ENCODE measurements at places on chromosomes 3 and 15. TPM values are rescaled to one million over a fixed set of nuclear protein-coding genes. Genes with fewer than 3 reads are reported as not detected.

RNU5B-1 gene
- polyA plus RNA-seq: not detected

PTX3 gene
- 12.2 TPM for polyA plus RNA-seq

DNA sequence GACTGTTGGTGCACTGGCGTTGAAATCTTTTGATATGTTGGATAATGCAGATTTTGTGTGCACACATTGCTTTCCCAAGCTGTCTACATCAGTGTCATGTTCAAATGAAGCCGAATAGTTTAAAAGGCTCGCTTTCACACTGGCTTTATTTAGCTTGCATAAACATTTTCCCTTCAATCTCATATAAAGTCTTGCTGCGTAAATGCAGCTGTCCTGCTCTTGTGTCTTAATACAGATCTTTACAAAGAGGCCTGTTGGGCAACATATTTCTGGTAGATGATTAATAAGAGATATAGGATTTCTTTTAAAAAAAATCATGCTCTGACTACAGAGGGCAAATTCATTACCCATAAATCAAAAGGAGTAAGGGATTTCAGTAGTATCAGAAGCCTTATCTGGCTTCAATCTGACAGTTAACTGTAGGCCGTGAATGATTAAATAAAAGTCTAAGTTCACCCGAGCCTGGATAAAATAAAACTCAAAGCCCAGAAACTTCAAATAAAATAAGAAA is 937.2 kb downstream of the FHIT start:
- H3K36me3 ChIP-seq: no peaks in the 10 kb centered on the region
- H3K27ac ChIP-seq: no peak overlapping the region
- H3K4me1 ChIP-seq: peaks cover 5% of the 10 kb centered on the region
- DNase-seq: no peak

DNA sequence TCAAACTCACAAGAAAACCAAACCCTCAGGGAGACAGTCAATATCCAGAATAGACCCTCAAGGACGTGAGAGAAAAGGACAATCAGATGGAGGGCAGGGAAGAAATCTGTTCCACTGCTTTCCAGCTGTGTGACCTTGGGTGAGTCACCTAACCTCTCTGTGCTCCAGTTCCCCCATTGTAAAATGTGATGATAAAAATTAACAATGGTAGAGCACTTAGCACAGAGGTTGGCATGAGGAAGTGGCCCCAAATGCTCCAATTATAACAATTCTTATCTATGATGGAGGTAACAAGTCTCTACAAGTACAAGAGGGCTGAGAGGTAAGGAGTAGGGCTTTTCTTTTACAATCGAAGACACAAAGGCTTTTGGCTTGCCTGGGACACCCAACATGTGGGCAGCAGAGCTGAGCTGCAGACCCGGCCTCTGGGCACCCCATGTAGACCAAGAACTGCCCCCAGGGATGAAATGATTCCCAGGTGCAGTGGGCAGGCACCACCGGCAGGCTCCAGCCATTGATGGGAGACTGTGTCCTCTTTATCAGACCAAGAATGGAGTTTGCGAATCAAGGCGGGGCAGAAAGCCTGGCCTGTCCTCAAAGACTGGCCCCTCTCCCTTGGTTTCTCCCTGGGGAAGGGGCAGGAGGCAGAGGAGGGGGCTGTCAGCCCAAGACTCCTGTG is 22.0 kb downstream of the WNT7A start:
- no peak overlapping the region for H3K27ac ChIP-seq
- peaks cover 32% of the 10 kb centered on the region for H3K27me3 ChIP-seq
- no peaks in the 10 kb centered on the region for H3K36me3 ChIP-seq
- no peaks in the 10 kb centered on the region for H3K4me1 ChIP-seq

DNA sequence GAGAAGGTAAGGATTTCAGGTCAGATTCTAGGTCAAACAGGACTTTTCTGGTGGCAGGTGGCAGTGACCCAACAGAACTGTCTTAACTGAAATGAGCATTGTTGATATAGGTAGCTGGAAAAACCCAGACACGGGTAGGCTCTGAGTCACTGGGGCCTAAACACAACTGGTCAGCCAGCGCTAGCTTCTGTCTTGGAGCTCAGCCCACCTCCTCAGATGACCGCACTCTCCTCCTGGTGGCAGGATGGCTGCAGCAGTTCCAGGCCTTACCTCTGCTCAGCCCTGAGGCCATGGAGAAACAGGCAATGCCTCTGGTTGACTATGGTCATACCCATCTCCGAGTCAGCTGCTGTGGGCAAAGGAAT is 61.1 kb upstream of the GATA2 start:
- peaks cover 59% of the 10 kb centered on the region for H3K27me3 ChIP-seq
- H3K36me3 ChIP-seq: no peaks in the 10 kb centered on the region
- DNase-seq: no peak
- H3K4me3 ChIP-seq: no peak overlapping the region

- no peak for DNase-seq
- H3K27me3 ChIP-seq: no peaks in the 10 kb centered on the region
- no peak overlapping the region for H3K4me3 ChIP-seq
- H3K36me3 ChIP-seq: peaks cover 44% of the 10 kb centered on the region
- peaks cover 22% of the 10 kb centered on the region for H3K4me1 ChIP-seq
- no peak overlapping the region for H3K27ac ChIP-seq
Measured at GRCh38 chr15:56943403-56943802, 25.0 kb downstream of the TCF12 start.

DNA sequence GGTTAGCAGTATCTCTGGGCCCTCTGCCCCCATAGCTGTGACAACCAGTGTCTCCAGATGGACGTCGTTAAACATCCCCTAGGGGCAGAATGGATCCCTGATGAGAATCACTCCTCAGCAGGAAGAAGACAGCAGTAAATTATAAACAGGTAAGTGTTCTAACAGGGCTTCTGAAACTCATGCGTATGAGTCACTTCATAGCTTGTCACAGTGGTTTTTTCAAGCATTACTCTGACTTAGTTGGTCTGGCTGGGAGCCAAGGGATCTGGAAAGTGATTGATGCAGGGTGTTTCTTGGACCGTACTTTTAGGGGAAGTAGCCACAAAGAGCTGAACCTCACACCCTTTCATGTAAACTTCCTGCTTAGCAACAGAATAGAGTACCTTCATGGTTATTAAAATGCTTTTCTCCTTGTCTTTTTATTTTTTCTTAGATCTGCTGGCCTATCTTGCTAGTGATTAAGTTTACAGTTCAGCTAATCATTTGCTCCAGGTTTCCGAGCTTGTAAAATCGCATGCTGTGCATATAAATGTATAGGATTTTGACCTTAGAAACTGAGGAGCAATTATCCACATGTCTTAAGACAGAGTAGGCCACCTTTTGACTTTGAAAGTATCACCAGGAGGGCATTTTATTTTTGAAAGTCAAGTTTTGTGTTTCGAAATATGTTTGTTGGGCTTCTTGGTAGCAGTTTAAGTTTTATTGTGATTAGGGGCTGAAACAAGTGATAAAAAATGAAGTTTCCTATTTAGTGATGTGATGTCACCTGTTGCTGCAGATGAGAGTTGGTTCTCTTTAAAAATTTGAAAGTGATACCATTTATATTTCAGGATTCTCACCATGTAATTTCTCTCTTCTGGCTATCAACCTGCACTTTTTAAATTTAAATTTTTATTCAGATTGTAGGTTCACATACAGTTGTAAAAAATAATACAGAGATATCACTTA is 333.9 kb downstream of the PTPRG start:
- no peaks in the 10 kb centered on the region for H3K4me1 ChIP-seq
- no peak overlapping the region for H3K27ac ChIP-seq
- DNase-seq: no peak
- no peaks in the 10 kb centered on the region for H3K36me3 ChIP-seq
- H3K27me3 ChIP-seq: no peaks in the 10 kb centered on the region
- no peak overlapping the region for H3K4me3 ChIP-seq

DNA sequence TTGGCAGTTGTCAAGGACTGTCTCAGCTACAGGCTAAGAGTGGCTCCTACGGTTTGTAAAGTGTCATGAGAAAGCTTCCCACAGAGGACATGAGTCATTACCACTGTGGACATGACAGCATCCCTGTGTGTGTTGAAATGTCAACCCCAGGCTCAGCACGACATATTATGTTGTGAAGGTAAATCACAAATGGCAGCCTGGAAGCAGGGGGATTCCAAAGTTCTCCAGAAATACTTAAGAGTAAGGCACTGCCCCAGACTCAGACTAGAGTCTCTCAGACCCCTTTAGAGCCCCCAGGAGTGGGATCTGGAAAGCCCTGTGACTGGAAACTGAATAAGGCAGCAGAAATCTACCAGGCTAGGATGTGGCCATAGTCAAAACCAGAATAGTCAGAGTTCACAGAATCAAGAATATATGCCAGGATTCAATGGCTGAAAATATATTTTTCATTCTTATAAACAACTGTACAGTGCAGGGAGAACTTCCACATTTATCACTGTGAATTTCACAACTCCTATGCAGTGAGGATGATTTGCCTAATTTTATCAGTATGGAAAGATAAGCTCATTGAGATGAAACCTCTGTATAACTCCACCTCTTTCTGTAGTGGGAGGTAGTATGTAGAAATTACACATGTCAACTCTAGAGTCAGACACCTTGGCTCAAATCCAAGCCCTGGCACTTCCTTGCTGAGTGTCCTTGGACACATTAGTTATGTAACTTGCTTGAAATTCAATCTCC is 237.1 kb upstream of the CFAP20DC start:
- no peaks in the 10 kb centered on the region for H3K27me3 ChIP-seq
- H3K36me3 ChIP-seq: no peaks in the 10 kb centered on the region
- no peak overlapping the region for H3K4me3 ChIP-seq

GRCh38 chr3:55315396-55315795 is 171.7 kb downstream of the WNT5A start:
- H3K27ac ChIP-seq: no peak overlapping the region
- H3K4me3 ChIP-seq: no peak overlapping the region
- H3K4me1 ChIP-seq: no peaks in the 10 kb centered on the region

DNA sequence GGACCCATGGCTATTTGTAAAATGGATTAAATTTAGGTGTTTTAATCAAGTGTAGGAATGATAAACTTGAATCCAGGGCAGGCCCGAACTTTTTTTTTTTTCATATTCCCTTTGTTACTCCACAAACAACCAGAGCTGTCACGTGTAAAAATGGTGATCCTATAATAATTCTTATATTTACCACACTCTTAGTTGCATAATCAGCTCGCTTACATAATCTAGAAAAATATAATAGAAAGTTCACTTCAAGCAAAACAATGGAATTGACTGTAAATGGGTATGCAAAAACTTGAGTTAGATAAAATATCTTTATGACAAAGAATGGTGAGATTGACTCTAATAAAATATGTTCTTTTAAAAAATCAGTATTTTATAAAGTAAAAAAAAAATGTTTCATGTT is 2.1 kb upstream of the PAQR9 start:
- H3K36me3 ChIP-seq: no peaks in the 10 kb centered on the region
- DNase-seq: no peak
- H3K4me3 ChIP-seq: no peak overlapping the region
- H3K4me1 ChIP-seq: peaks cover 6% of the 10 kb centered on the region
- H3K27me3 ChIP-seq: peaks cover 75% of the 10 kb centered on the region

- no peaks in the 10 kb centered on the region for H3K36me3 ChIP-seq
- DNase-seq: no peak
- H3K4me3 ChIP-seq: no peak overlapping the region
- no peak overlapping the region for H3K27ac ChIP-seq
Measured at GRCh38 chr3:123337948-123338619, 110.8 kb downstream of the ADCY5 start.

DNA sequence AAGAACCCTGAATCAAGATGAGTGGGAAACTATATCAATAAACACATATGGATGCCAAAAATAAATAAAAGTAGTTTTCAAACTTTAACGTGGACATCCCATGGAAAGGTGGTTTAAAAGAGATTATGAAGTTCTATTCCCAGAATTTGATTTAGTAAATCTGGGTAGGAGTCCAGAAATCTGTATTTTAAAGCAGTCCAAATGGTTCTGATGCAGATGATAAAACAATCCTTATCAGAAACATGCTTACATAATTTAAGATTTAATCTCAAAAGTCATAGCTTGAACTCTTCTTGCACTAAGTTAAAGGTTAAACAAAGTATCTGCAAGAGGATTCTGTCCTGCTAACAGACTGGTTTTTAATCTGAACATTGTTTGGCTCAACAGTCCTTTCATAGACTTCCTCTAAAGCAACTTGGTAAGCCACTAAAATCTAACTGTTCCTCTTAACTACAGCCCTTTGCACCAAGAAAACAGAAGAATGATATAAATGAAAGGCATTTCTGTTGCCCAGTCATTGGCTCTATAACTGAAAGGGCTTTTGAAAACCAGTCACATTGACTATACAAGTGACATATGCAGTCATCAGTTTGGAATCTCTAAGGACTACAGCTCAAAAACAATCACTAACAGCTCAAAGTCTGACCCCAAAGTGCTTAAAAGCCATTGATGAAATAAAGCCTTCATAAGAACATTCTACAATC is 23.4 kb upstream of the MAP4 start:
- no peak for DNase-seq
- H3K27me3 ChIP-seq: no peaks in the 10 kb centered on the region
- H3K4me1 ChIP-seq: no peaks in the 10 kb centered on the region
- no peak overlapping the region for H3K27ac ChIP-seq
- no peak overlapping the region for H3K4me3 ChIP-seq

DNA sequence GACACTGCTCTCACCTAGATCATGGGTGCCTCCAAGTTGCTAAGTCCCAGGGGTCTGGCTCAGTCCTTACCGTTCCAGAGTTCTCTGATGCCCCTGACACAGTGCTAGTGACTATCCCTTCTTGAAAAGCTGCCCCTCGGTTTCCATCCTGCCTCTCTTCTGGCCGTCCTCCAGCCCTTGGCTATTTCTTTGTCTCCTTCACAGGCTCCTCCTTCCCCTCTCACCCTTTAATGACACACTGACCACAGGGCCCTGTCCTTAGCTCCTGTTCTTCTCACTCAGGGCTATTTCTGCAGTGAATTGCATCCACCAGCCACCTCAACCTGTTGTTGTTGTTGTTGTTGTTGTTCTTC is 31.1 kb downstream of the SLC28A1 start:
- H3K27ac ChIP-seq: no peak overlapping the region
- no peaks in the 10 kb centered on the region for H3K36me3 ChIP-seq
- H3K4me1 ChIP-seq: peaks cover 11% of the 10 kb centered on the region
- no peak overlapping the region for H3K4me3 ChIP-seq
- DNase-seq: no peak

- H3K4me1 ChIP-seq: peaks cover 7% of the 10 kb centered on the region
- H3K36me3 ChIP-seq: no peaks in the 10 kb centered on the region
- DNase-seq: no peak
- H3K27me3 ChIP-seq: peaks cover 13% of the 10 kb centered on the region
- no peak overlapping the region for H3K4me3 ChIP-seq
Measured at GRCh38 chr3:107521469-107522059, 1.2 kb upstream of the BBX start.

CPN2 gene
- polyA plus RNA-seq: 0.07 TPM

GRCh38 chr15:50353251-50353974 is 1.6 kb downstream of the GABPB1 start:
- peak overlapping the region; percentile 98 for H3K27ac ChIP-seq
- H3K4me1 ChIP-seq: peaks cover 18% of the 10 kb centered on the region
- no peaks in the 10 kb centered on the region for H3K36me3 ChIP-seq
- peak; percentile 26 for DNase-seq
- H3K27me3 ChIP-seq: no peaks in the 10 kb centered on the region

NANOGP8 gene
- polyA plus RNA-seq: 0.05 TPM

SCN11A gene
- polyA plus RNA-seq: 0.59 TPM

TMCO5A gene
- 0.27 TPM for polyA plus RNA-seq

- H3K4me1 ChIP-seq: no peaks in the 10 kb centered on the region
- H3K4me3 ChIP-seq: no peak overlapping the region
- no peaks in the 10 kb centered on the region for H3K36me3 ChIP-seq
- H3K27me3 ChIP-seq: no peaks in the 10 kb centered on the region
Measured at GRCh38 chr15:86872782-86873181, 793.1 kb downstream of the AGBL1 start.

SERPINI2 gene
- 0.34 TPM for polyA plus RNA-seq
